ENCODE measurements at places on chromosomes 5 and 9.
A peak's percentile ranks its signal among the peaks of the same experiment; 100 is the strongest.

DNA sequence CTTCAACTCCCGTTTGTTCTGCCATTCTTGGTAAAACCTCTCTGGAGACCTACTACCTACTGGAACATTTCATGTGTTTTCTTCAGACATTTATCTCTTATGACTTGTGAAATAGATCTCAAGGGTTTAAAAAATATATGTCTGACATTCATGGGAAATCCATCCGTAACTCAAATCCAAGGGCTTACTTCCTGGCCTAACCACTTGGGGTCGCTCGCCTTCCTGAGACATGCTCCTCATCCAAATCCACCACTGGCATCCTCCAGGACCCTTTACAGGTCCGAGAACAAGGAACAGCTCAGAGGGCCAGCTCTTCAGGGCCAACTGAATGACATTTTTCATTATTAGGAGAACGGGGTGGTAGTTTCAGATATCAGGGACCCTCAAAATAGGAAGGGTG is 235.1 kb upstream of the TUT7 start:
- DNase-seq = no peak

DNA sequence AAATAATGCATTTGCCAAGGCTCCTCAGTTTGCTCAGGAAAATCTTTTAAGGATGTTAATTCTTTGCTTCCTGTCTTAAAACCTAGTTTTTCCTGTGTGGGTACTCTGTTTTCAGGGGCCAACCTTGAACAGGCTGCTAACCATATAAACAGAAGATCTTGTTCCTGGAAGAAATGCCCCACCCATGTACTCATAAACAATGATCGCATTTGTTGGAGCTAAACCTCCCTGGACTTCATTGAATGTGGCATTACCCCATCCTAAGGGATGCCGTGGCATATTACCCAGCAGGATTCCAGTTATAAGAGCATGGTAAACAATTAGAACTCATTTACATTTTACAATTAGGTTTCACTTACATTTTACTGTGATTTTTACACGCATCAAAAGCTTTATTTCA is 436.0 kb downstream of the ZNF608 start:
- DNase-seq = peak; percentile 34

- no peak for DNase-seq
These were observed 29.1 kb downstream of the KCNIP1 start for GRCh38 chr5:170532935-170533334.

- DNase-seq = peak; percentile 64
These were observed 415 bp downstream of the XRCC4 start for GRCh38 chr5:83077662-83078261.

GRCh38 chr5:75566710-75567309 is 44.4 kb upstream of the ANKDD1B start:
- DNase-seq = peak; percentile 95

GRCh38 chr5:86675311-86675710 is 57.6 kb downstream of the COX7C start:
- no peak for DNase-seq

GRCh38 chr5:87074934-87075541 is 192.6 kb upstream of the RASA1 start:
- DNase-seq = no peak

- no peak for DNase-seq
These were observed 111.7 kb downstream of the JAKMIP2 start for GRCh38 chr5:147670815-147671214.

- DNase-seq = peak; percentile 86
These were observed 55.5 kb downstream of the NNT start for GRCh38 chr5:43658509-43658908.

DNA sequence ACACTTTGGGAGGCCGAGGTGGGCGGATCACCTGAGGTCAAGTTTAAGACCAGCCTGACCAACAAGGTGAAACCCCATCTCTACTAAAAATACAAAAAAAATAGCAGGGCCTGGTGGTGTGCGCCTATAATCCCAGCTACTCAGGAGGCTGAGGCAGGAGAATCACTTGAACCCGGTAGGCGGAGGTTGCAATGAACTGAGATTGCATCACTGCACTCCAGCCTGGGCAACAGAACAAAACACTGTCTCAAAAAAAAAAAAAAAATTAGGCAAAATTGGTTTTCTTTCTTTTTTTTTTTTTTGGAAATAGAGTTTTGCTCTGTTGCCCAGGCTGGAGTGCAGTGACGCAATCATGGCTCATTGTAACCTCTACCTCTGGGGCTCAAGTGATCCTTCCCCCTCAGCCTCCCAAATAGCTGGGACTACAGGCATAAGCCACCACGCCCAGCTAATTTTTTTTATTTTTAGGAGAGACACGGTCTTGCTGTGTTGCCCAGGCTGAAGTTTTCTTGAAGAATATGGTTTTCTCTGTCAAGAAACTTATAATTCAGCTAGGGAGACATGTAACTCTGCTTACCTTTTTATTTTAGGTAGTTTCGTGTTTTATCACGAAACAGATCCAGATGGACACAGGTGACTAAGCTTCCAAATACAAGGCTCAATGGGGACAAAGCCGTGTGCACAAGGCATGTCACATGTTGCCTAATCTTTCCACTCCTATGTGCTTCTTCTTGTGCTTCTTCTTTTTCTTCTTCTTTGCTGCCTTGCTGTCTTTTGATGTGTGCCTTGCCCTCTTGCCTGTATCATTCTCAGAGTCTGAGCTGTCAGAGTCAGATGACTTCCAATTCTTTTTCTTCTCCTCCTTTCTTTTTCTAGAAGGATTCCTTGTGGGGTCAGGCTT is 14.3 kb downstream of the TTC1 start:
- DNase-seq = no peak

DNA sequence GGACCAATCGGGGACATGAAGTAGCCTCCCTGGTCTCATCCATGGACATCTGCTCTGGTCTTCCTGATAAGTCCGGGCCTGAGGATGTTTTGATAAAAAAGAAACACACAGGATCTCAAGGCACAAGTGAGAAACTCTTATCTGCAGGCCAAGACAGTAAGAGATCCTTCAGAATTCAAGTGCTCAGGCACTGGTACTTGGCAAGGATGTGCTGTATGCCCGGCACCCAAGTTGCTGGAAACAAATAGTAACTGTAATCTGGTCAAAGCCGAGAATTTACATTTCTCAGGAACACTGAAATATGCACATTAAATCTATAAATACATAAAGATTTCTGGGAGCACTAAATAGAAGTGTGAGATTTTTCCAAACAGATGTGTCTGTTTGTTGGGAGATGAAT is 165.7 kb downstream of the SPOCK1 start:
- no peak for DNase-seq

DNA sequence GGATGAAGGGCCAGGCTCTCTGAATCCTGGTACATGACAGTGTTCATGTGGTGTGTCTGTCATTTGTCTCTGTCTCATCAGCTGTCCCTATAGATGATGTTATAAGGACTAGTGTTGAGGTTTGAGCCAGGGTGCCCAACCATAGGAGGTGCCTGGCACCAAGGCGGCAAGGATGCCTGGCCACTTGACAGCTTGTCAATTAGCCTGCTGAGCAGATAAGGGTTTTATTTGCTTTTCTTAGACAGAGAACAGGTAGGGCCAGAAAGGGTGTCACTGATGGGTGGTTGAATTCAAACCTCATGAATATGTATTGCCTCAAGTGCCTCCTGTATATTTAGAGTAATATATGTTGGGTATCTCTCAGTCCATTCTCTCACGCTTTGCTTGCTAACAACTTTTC is 30.1 kb upstream of the AUH start:
- DNase-seq = no peak

DNA sequence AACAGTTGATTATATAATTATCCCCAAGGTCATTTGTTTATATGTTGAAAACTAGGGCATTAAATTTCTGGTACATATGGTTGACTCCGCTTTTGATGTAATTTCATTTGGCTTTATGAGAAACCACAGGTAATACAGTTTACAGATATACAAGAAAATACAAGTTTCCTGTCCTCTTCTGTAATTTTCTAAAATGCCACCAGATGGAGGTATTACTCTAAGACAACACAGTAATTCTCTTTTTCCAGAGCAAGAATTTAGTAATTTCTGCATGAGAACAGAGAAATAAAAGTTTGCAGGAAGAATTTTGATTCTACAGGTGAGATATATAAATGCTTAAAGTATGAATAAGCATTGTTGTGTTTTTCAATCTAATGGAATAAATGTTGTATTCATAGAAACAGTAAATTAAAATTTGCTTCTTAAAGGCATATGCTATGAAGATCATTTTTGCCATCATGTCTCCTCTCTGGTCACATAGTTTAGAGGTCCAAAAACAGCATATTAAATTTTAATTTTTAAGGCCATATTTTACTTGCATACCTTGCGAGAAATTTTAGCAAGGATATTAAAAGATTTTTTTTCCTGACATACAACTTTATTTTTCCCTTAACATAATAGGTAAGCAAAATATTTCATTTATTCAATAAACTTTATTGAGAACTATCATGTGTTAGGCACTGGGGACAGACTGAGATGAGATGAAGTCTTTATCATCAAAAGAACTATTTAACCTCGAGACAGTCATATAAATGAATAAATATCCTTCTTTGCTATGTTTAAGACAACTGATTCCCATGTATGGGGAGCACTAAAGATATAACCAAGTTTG is 22.7 kb downstream of the CHD1 start:
- peak; percentile 65 for DNase-seq

GRCh38 chr9:133981589-133981957 is 10.6 kb downstream of the VAV2 start:
- no peak for DNase-seq

- no peak for DNase-seq
These were observed 17.9 kb upstream of the TRIO start for GRCh38 chr5:14125262-14125661.

DNA sequence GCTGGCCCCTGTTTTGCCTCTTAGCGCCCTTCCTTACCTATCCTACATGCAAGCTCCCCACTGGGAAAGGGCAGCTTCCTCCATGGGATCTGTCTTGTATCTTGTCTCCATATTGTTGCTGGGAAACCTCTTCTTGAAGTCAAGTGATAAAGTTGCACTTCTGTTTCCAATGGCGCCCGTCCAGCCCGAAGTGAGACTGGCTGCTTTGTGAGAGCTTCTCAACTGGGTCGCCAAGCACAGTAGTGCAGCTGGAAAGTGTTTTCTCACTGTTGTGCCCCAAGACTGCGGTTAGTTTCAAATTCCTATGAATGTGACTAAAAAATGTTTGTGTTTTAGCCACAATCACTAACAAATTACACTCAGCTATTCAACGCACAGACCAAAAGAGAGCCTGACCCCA is 506.6 kb upstream of the MPDZ start:
- no peak for DNase-seq

GRCh38 chr9:131178382-131178781 is 53.0 kb downstream of the NUP214 start:
- peak; percentile 83 for DNase-seq

- DNase-seq = no peak
These were observed 146.8 kb downstream of the SEMA5A start for GRCh38 chr5:9399094-9399493.

- peak; percentile 17 for DNase-seq
These were observed 1.6 kb upstream of the CFAP90 start for GRCh38 chr5:7852542-7852941.

DNA sequence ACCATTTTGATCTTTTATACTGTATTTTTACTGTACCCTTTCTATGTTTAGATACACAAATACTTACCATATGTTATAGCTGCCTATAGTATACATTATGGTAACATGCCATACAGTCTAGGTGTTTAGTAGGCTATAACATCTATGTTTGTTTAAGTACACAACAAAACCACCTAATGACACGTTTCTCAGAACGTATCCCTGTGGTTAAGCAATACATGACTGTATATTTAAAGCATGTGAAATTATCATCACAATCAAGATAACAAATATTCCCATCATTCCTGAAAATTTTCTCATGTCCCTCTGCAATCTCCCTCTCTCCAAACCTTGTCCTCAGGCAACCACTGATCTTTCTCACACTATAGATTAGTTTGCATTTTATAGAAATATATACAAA is 66.4 kb upstream of the SUSD1 start:
- peak; percentile 41 for DNase-seq

DNA sequence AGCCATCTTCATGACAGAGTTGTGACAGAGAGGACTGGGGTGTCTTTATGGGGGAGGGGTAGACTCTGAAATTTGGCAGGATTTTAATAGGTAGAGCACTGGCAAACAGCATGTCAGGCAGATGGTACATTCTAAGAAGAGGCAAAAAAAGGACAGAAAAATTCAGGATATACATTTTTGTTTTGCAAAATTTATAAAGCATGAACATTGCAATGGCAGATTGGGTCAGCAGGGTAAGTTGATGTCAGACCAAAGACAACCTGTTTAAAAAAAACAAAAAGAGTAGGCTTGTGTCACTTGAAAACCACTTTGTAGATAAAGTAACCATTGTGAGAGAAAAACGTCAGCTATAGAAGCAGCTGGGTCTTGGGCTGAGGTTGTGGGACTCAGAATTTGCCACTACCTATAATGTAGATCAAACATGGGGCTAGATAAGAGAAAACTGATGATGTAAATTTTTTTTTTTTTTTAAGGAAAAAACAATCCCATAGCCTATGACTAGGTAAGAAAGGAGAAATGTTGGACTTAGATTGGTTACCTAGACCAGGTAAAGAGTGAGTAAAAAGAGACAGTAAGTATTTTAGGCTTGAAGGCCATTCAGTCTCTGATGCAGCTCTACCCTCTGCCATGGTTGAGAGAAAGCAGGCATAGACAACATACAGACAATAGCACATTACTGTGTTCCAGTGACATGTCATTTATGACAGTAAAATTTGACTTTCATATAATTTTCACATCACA is 8.3 kb downstream of the CAMK4 start:
- DNase-seq = no peak

DNA sequence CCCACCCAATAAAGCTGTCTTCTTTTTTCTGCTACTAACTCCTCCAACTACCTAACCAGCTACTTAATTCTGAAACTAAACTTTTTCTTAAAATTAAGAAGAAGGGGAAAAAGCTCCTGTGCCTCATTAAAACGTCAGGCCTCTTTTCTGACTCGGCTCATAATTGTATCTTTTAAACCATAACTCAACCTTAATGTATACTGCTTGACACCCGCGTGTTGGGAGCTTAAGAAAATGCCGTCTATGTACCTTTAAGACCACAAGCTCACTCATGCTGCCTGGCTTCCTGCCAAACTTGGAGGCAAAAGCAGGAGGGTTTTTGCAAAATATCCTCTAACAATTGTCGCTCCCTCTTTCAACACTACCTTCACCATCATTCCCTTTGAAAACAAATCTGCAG is 5.0 kb downstream of the EBF1 start:
- DNase-seq = peak; percentile 74

DNA sequence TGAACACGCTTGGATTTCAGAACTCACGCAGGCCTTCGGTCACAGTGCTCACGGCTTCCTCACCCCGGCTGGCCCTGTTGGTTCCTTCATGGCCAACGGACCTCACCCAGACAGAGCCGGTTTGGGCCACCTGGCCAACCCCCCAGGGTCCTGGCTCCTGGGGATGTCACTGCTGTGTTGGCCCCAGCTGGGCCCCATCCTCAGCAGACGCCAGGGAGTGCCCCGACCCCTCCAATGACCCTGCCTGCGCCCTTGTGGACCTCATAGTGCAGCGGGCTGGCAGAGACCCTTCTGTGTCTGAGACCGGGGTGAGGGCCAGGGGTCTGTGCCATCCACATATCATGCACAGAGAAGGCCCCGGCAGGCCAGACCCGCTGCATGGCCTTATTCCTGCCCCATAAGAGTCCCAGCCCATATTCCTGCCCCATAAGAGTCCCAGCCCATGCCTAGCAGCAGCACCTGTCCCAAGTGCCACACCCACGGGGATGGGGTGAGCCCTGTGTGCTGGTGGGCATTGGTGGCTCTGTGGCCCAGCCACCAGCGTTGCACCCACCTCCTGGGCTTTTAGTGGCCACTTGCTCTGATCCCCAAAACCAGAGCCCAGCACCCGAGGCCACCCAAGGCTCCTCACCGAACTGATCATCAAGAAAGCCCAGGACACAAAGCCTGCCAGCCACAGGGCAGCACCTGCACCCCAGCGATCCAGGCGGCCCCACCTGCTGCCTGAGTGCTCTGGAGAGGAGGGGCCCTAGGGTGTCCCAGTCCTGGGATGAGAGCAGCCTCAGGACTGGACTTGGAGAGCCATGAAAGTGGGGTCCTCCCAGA is 1.3 kb upstream of the LPCAT1 start:
- no peak for DNase-seq

Measured in mesenchymal stem cell (in vitro differentiated cells and primary cell).